ENCODE measurements at places on chromosomes 4 and X. TPM values are rescaled to one million over a fixed set of nuclear protein-coding genes. Genes with fewer than 3 reads are reported as not detected.
A peak's percentile ranks its signal among the peaks of the same experiment; 100 is the strongest.

DNA sequence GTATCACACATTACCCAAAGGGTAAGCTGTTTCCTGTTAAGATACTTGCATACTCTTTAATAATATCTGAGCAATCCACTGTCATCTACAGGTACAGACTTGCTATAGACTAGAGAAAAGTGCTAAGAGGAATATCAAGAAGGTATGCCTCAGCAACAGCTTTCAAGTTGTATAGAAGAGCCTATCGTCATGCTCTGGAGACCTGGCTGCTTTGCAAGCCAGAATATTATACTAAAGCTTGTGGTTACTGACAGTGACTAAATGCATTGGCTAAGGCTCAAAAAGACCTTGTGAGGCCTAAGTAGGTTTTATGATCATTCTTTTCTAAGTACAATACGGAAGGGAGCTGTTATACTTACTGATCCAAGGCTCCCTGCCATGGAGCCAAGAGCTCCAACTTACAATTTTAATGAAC lies 11.3 kb downstream of the LAMP2 start:
- ATAC-seq, result peak; percentile 97

GRCh38 chr4:138706201-138706600 lies 309.4 kb upstream of the NOCT start:
- no peak for ATAC-seq

DNA sequence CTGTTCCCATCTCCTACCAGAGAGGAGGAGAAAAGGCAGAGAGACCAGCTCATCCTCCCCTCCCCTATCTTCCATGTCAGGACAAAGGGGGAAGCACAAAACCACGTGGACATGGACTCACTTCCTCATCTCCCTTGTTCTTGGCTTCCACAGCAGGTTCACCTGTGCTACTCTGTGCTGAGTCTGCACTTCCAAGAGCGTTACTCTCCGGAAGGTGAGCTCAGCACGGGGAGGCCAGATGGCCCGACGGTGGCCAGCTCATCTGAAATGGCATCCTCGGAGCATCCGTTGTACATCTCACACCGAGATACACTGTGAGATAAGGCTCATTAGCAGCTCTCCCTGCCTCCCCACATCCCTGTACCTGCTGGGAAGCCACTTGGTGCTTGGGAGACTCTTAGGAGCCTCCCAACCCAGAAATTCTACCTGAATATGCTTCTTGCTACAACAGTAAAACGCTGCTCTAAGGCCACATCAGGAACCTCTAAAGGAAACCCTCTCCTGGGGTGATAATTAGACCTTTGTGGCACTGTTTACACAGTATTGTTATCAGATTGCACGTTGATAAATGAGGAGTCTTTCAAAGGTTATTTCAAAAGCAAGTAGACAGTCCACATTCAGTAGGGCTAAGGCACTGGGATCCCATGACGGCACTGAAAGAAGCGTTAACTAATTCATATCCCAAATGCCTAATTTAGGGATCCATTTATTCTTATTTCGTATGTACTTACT lies 19.4 kb downstream of the LGI2 start:
- no peak for ATAC-seq

DNA sequence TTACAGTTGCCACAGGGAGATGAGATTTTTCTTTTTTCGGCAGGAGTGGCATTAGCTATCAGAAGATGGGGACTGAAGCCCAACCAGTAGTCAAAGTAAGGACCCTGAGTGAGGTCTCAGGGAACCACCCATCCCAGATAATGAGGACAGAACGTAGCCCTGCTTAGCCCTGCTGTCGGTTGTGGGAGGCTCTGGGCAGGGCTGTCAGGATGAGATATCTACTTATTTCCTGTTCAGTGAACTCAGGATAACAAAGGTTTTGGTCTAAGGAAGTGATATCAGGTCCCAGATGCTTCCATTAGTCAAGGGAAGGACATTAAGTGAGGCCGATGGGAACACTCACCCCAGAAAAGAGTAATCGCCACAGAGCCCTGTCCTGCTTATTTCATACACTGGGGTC lies 2.3 kb downstream of the MAGEB16 start:
- ATAC-seq, result no peak

GRCh38 chrX:129600981-129601424 lies 53.8 kb downstream of the APLN start:
- ATAC-seq, result no peak

- no peak for ATAC-seq
Measured at GRCh38 chrX:100477467-100477866, 67.4 kb upstream of the PCDH19 start.

DNA sequence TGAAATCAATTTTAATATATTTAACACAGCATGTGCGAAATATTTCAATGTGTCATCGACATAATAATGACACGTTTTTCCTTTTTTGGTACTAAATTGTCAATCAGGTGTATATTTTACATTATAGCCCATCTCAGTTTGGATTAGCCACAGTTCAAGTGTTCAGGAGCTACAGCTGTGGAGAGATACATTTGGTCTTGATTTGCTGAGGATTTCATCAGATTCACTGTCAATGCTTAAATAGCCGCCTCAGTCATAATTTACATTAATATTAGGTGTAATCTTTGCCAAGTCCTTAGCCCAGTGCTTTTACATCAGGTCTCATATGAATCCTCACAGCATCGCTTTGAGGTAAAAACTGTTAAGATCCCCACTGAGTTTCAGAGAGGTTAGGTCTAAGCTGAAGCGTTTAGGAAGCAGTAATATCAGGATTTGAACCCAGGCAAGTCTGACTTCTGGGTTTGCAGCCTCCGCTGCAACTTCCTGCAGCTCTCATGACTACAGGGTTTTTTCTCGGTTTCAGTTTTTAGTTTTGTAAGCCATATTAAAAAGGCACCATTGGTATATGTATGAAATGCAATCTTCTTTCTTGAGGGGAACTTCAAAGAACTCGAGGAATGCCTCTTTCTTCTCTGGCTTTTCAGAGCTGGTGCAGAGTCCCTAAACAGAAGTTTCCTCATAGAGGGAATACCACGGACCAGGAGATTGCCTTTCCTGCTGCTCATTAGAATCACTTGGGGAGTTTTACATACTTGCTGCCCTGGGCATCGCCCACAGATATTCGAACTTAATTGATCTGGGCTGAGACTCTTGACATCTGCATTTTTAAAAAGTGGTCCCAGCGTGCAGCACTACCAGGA lies 6.4 kb downstream of the MTM1 start:
- ATAC-seq, result no peak

DNA sequence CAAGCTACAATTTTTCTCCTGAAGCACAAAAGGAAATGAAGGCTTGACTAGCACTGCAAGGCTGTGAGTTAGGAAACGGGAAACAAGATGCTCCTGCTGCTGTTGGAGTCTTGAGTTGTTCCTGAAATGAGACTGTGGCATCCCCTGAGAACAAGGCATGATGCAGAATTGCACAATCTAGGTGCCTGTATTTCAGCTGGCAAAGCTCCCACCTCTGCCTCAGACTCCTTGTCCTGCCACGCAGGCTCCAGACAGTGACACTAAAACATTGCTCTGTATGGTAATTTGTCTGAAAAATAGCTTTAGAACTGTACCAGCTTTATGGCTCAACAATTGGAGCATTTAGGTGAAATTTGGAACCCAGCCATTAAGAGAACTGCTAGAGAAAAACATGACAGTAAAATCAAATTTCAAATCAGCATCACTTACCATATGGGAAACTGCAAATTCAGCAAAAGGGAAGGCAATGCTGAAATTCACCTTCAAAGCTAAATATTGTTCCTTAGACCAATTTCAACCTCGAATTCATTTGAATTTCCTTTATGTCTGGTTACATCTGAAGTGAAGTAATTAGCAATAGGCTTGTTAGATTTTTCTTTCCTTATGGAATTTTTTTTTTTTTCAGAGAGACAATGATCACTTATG lies 103.4 kb downstream of the MFAP3L start:
- no peak for ATAC-seq

GRCh38 chr4:148225639-148226038 lies 216.6 kb downstream of the NR3C2 start:
- no peak for ATAC-seq

DNA sequence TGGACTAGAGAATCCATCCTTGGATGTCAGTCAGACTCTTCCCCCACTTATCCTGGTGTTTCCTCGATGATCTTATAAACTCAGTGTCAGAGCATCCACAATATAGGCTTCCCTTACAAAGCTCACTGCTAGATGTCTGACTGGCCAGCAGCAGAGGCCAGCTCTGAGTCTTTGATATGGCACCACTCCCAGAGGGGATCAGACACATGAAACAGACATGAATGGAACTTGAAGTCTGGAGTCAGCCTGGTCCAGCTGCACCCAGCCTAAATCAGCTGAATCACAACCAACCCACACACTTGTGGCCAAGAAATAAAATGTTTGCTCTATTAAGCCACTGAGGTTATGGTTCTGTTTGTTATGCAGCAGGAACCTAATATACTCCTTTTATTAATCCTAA lies 129.6 kb upstream of the MED14 start:
- ATAC-seq, result no peak

GRCh38 chr4:137981277-137981676 lies 260.9 kb downstream of the SLC7A11 start:
- no peak for ATAC-seq

GRCh38 chrX:12948495-12948894 lies 26.4 kb upstream of the TMSB4X start:
- ATAC-seq, result no peak

GRCh38 chr4:32268863-32269262 lies 1548.7 kb downstream of the PCDH7 start:
- ATAC-seq, result no peak

GRCh38 chr4:54098375-54098774 lies 1.6 kb upstream of the GSX2 start:
- no peak for ATAC-seq

GRK4 gene
- 2.0 TPM for total RNA-seq

ADH4 gene
- 0.40 TPM for total RNA-seq

INPP4B gene
- total RNA-seq, result 9.7 TPM

CLDN2 gene
- not detected for total RNA-seq

ARX gene
- total RNA-seq, result not detected

KLHL34 gene
- total RNA-seq, result 0.08 TPM
